ENCODE measurements at places on chromosomes 12 and 14.
A peak's percentile ranks its signal among the peaks of the same experiment; 100 is the strongest.

- DNase-seq: peak; percentile 62
Measured at GRCh38 chr14:58331111-58331510, 32.8 kb downstream of the ARID4A start.

GRCh38 chr12:113973109-113973904 is 7.2 kb upstream of the RBM19 start:
- DNase-seq: no peak

- peak; percentile 8 for DNase-seq
Measured at GRCh38 chr12:121499929-121500793, 80.7 kb downstream of the KDM2B start.

DNA sequence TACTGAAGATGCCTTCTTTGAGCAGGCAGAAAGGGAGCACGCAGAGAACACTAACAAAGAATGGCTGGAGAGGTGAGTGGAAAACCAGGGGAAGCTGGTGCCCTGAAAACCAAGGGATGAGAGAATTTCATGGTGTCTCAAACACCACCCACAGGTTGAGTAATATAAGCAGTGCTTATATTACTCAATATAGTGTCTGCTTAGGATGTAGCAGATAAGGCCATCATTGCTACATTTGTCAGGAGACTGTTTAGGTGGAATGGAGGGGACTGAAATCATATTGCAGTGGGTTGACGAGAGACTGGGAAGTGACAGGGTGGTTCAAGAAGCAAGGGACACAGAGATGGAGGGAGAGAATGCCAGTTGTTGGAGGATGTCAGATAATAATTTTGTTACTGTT is 20.6 kb downstream of the PKP2 start:
- no peak for DNase-seq

GRCh38 chr12:91335699-91336098 is 153.1 kb upstream of the DCN start:
- no peak for DNase-seq

DNA sequence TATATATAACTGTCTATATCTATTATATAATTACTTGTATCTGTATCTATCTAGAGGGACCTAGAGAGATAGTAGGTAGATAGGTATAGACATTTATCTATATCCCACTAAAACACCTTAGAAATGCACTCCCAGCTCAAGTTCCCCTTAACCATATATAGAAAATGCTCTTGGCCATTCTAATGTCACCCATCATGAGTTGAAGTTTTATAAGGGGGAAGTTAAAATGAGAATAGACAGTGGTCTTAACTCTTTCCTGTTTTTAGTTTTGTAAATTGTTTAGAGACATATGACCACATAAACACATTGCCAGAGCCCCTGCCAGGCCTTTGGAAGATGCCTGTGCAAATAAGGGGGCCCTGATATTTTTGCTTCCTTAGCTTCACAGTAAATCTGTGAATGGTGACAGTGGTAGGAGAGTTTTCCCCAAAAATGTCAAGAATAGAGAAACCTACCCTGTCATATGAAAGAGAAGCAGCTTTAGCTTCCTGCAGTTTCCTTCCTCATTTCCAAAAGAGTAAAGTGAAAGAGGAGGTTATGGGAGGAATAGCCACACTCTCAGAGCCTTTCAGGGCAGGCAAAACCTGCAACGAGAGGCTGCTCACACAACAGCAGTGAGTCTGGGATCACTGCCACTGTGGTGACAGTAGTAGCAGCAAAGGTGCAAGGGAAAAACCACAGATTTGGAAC is 45.5 kb downstream of the MGST1 start:
- DNase-seq: no peak

DNA sequence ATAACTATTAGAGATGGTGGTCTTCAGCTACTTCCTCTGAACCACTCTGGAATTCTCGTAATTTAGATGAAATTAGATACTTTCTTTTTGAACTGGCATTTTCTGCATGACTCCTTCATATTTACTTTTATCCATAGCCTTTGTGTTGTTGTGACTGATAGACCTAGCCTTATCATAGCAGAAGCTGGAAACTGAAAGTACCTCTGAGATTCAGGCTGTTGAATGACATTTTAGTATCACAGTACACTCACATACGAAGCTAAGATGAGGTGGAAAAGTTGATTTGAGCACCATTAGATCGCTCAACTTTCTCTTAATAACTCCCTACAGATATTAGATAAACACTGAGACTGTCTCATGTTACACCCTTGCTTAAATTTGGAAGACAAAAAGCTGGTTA is 525.1 kb upstream of the FBXO33 start:
- no peak for DNase-seq

GRCh38 chr12:55126106-55126505 is at the start of gene OR9K2:
OR9K2 (plus strand) TSS chr12:55126406; CDS start chr12:55129835, 3,429 bp downstream.
- DNase-seq: no peak

- DNase-seq: no peak
Measured at GRCh38 chr12:58584880-58585279, 335.4 kb downstream of the LRIG3 start.

- no peak for DNase-seq
Measured at GRCh38 chr12:69662764-69663163, 36.3 kb downstream of the BEST3 start.

DNA sequence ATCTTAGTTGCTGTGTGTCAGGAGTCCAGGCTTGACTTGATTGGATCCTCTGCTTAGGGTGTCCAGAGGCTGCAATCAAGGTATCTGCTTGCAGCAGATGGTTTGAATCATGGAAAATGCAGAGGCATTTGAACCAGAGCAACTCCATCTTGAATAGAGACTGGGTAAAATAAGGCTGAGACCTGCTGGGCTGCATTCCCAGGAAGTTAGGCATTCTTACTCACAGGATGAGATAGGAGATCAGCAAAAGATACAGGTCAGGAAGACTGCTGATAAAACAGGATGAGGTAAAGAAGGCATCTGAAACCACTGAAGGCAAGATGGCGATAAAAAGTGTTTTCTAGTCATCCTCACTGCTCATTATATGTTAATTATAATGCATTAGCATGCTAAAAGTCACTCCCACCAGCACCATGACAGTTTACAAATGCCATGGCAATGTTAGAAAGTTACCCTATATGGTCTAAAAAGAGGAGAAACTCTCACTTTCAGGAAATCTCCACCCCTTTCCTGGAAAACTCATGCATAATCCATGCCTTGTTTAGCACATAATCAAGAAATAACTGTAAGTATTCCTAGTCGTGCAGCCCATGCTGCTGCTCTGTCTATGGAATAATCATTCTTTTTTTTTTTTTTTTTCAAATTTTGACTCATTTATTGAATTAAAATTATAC is 218.3 kb upstream of the CPNE8 start:
- no peak for DNase-seq

Data from HS-27A (cell line).